Fibroblast of skin of back (primary cell): ENCODE measurements at places on chromosomes 11 and 22.

GRCh38 chr22:45977003-45977411 is at the start of gene WNT7B:
WNT7B (minus strand) TSS chr22:45977162; CDS start chr22:45976754, 408 bp downstream.
- DNase-seq, result no peak

DNA sequence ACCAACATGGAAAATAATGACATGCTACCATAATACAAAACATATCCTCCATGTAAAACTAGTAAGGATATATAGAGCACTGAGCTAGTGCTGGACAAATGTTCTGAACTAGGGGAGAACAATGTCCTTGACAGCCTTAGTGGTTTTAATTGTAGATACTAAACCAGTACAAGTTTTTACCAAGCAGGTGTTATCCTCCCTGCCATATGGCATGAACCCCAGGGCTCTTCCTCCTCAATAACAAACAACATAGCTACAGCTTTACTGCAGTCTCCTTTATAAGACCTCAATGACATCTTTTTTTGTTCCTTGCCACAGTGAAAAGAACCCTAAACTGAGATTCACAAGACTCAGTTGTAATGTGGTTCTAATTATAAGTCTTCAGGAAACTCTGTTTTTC is 70.2 kb upstream of the GDPD4 start:
- DNase-seq, result no peak

GRCh38 chr11:121281698-121282097 is 10.9 kb upstream of the SC5D start:
- no peak for DNase-seq

DNA sequence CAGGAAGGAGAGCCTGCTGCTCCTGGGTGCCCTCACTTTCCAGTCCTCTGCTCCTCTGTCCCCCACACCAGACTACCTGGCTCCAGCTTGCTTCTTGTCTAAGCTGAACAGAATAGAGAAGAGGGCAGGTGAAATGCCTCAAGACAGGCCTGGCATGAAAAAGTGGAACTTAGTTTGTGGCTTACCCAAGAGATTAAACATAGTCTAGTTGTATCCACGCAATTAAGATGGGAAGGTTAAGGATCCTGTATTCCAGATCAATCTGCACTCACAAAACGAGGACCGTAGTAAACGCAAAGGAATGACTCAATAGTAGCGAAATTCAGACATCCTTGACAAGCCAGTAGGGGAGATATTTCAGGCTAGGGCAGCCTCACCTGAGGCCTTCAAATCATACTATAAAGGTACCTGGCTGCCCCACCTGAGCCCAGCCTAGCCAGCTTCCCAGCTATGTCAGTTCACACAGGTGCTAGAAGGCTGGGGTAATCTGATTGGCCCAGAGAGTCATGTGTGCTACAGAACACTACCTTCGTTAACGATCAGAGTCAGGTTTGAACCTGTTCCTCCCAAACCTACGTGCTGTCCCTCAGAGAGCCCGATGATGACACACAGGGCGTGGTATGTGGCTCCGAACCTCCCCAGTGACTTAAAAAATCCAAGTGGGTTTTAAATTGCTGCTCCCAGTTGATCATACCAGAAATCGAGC is 46.5 kb downstream of the AHNAK start:
- DNase-seq, result no peak

- no peak for DNase-seq
These were observed 29.8 kb downstream of the ABTB2 start for GRCh38 chr11:34327804-34328631.

DNA sequence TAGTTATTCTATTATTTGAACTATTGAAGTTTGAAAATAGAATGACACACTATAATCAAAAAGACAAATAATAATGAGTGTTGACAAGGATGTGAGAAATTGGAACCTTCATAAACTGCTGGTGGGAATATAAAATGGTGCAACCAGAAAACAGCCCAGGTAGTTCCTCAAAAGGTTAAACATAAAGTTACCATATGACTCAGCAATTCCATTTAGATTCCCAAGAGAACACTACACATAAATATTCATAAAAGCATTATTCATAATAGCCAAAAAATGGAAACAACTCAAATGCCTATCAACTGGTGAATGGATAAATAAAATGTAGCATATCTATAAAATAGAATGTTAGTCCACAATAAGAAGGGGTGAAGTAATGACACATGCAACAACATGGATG is 21.7 kb downstream of the CCDC73 start:
- DNase-seq, result no peak

DNA sequence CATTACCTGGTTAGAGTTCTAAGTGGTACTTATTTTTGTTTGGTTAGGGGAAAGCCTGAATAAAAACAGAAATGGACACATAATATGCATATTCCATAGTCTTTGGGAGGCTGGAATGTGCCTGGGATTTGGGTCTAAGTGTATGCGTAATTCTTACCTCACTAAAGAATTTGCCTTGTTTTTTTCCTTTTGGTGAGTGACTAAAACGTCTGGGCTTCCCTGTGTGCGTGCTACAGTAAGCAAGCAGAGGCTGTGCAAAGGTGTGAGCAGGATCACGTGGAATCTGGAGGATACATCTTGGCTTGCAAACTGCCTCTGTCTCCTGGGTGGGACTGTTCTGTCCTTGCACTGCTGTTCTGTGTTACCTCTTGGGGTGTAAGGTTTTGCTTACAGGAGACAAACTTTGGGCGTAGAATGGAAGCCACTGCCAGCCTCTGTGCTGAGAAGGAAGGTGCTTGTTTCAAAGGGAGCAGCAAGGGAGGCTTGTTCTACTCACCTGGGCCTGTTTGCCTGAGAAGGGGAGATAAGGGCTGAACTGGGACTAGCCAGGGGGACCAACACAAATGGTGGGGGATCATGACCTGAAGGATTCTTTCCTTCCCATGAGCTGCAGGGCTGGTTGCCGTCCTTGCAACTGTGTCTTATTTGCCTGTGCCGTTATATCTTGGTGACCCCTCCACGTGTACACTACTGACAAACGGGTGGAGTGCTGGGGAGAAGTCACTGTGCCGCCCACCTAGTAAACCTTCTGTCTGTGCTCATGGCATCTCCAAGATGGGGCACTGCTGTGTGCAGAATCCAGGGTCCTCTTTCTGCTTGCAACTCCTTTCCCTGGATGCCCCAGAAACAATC is 4.5 kb downstream of the NEAT1 start:
- peak; percentile 64 for DNase-seq

GRCh38 chr11:101363706-101364275 is 220.0 kb downstream of the TRPC6 start:
- no peak for DNase-seq

DNA sequence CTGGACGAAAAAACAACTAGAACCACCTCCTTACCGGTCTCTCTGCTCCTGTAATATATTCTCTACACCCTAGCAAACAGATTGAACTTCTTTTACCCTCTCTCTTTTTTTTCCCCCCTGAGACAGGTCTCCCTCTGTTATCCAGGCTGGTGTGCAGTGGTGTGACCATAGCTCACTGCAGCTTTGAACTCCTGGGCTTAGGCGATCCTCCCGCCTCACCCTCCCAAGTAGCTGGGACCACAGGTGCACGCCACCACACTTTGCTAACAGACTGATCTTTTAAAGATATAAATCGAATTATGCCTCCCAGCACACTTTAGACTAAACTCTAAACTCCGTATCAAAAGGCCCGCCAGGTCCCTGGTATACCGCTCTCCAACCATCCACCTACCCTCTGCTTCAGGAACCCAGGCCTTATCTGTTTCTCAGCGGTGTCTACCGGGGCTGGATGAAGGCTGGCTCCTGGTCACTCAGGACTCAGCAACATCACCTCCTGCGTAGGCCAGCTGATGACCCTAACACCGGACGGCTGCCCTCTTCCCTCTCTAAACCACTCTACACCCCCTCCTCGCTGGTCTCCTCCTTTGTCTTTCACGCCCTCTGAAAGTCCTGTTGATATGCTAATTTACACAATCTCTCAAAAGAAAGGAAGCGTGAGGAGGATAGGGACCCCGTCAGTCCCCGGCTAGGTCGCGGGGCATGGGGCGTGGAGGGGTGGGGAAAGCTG is 745 bp downstream of the C22orf39 start:
- peak; percentile 32 for DNase-seq

DNA sequence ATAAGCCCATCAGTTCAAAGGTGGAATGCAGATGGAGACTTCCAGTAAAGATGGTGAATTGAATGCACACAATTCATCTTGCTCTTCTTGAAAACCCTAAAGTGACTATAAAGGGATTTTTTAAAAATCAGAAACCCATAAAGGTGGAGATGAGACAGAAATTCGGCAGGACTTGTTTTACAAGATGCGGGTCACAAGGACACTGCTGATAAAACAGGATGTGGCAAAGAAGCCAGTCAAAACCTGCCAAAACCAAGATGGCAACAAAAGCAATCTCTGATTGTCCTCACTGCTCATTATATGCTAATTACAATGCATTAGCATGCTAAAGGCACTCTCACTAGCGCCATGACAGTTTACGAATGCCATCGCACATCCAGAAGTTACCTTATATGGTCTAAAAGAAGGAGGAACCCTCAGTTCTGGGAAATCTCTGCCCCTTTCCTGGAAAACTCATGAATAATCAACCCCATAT is 137.1 kb downstream of the NECTIN1 start:
- no peak for DNase-seq

GRCh38 chr22:45997077-45997776 is 20.3 kb upstream of the WNT7B start:
- DNase-seq, result peak; percentile 97

DNA sequence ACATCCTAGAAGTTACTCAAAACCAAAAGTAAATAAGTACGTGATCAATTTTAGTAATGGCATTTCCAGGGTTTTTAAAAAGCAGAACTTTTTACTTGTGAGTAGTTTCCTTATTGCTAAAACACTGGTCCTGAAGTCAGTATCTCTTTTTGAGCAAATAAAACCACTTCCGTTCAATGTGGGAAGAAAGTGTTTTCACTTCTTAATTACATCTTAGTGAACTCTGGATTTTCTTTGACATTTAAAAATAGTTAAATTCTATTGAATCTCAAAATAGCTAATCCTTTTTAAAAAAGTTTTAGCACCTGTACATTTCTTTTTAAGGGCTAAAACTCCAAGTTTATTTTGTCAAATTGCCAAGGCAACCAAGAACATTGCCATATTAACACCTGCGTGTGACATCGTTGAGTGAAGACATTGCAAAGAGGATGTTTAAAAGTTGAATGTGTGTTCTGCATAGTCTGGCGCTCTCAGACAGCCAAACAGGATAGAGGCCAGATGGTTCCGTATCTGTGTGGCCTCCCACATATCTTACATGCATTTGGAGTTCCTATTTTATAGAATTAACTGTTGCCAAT is 17.2 kb upstream of the OR5B21 start:
- DNase-seq, result no peak

DNA sequence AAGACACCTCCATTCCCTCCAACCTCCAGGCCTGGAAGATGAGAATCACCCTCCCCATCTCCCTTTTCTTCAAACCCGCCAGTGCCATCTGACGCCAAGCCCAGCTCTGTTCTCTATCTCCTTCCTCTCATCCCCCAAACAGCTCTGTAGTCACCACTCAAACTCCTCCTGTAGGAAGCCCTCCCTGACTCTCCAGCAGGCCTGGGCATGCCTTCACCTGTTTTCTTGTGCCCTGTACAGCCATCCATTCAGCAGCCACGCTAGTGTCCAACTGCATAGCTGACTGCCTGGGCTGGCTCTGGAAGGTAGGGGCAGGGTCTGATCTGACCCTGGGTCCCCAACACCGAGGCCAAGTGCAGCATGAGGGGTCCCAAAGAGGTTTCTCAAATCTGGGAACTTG is 25.0 kb downstream of the GDPD5 start:
- no peak for DNase-seq

DNA sequence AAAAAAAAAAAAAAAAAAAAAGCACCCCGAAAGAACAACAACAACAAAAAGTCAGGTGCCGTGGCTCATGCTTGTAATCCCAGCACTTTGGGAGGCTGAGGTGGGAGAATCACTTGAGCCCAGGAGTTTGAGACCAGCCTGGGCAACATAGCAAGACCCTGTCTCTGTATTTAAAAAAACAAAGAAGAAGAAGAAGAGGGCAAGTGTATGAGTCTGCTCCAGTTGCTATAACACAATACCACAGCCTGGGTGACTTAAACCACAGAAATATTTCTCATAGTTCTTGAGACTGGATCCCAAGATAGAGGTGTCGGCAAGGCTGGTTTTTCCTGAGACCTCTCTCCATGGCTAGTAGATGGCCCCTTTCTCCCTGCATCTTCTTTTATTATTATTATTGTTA is 12.4 kb downstream of the CRYBA4 start:
- no peak for DNase-seq

DNA sequence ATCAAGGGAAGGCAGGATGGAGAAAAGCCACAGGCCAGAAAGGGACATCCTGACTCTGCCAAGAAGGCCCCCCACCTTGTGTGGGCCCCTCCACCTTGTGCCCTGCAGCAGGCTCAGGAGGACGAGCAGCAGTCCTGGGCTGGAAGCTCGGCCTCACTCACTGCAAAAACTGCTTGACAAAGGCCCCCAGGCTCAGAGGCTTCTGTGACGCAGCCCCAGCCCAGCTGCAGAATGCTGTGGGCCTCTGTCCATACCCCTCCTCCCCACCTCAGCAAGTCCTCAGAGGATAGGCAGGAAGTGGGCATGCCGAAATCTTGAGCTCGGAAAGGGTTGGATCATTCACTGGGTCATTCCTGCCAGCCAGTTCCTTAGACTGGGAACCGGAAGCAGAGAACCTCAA is 61.9 kb downstream of the NRXN2 start:
- DNase-seq, result peak; percentile 97

DNA sequence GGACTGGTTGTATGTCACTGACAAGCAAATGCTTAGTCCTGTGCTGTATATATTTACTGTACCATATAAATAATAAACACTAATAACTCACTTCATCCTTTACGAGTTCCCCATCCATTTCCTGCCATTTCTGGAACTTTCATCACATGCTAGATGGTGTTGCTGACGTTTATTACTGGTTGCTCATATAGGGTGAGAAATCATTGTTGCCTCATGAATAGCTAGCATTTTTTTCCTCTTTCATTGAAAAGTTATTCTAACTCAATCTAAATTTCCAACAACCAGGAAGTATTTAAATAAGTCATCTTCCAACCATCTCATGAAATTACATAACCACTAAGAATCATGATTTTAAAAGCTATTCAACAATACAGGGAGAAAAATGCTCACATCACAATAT is 88.6 kb upstream of the RCN1 start:
- peak; percentile 20 for DNase-seq

- no peak for DNase-seq
These were observed 12.1 kb upstream of the EHD1 start for GRCh38 chr11:64890522-64890939.

- DNase-seq, result no peak
These were observed 84.9 kb upstream of the PRR5 start for GRCh38 chr22:44616882-44617655.

GRCh38 chr22:37781434-37782059 is 26.2 kb upstream of the GCAT start:
- DNase-seq, result no peak

GRCh38 chr11:22666688-22667439 is 453 bp downstream of the GAS2 start:
- DNase-seq, result peak; percentile 31
